ENCODE measurements at places on chromosomes 1 and 21.

GRCh38 chr1:231818337-231818736, 191.7 kb downstream of the DISC1 start:
- DNase-seq, result no peak

- DNase-seq, result no peak
Measured at GRCh38 chr1:84644472-84644871, 45.8 kb downstream of the SSX2IP start.

- DNase-seq, result no peak
Measured at GRCh38 chr1:58799650-58800049, 15.8 kb upstream of the JUN start.

- no peak for DNase-seq
Measured at GRCh38 chr1:7223334-7224080, 438.3 kb downstream of the CAMTA1 start.

GRCh38 chr1:7454052-7454815, 316.9 kb upstream of the VAMP3 start:
- DNase-seq, result no peak

- DNase-seq, result no peak
Measured at GRCh38 chr1:93416183-93416582, 31.7 kb upstream of the FNBP1L start.

DNA sequence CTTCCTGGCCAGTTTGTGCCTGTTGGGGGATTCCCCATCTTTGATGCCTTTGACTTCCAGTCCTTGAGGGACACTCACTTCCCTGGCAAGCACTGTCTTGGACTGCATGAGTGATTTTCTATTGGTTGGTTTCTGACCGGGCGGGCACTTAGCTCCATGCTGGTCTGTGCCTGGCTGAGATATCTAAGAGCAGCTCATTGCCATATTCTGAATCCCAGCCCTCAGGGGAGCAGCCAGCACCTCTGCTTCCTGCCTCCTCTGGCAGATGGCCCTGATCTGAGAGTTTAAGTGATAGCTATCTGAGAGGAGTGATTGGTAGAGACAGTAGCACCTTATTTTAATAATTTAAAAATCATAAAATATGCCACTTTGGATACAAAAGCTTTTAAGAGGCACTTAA, 52.5 kb downstream of the DISC1 start:
- DNase-seq, result no peak

DNA sequence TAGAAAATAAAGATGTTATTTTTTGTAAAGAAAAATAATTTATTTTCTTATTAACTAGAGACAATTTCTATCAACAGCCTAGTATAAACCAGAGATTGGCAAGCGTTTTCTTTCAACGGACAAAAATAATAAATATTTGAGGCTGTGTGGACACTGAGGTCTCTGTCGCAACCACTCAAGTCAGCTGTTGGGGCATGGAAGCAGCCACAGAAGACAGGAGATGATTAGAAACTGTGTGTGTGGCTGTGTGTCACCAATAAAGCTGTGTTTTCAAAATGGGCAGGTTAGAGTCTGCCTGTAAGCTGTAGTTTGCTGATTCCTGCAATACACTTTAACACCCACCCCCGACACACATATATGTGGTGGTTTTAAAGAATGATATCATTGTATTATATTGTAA, 200.6 kb upstream of the HMCN1 start:
- DNase-seq, result no peak

- no peak for DNase-seq
Measured at GRCh38 chr1:171258429-171258828, 10.1 kb downstream of the FMO1 start.

GRCh38 chr1:96533820-96534219, 187.8 kb upstream of the PTBP2 start:
- no peak for DNase-seq

GRCh38 chr1:31764312-31765040, at the start of gene ADGRB2:
TSS of gene ADGRB2 (minus strand) at chr1:31764340. CDS start at chr1:31757221, 7,119 bp downstream.
- no peak for DNase-seq

GRCh38 chr1:202235003-202235660, 41.5 kb downstream of the LGR6 start:
- DNase-seq, result no peak

- DNase-seq, result no peak
Measured at GRCh38 chr1:85137660-85138059, 63.2 kb downstream of the SYDE2 start.

DNA sequence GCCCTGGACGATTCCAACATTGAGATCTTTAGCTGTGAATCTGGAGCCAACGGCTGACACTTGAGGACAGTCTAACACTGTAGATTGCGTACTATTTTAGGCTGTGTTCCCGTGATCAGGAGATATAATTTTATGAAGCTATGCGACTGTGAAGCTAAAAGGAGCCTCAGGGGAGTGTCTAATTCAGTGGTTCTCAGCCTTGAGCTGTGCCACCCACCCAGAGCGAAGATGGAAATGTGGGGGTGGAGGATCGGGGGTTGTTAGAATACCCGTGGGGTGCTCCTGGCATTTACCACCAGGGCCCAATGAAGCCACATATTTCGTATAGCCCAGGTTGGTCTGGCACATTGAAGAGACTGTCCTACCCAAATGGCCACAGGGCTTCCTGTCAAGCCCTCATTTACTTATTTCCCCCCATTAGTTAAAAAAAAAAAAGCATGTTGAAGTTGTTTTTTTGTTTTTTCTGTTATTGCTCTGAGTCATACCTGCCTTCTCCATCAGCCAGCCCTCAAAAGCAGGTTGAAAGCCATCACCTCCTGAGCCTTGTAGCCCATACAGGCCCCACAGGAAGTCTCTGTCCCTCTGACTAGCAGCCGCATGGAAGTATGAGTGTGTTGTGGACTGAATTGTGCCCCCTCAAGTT, 141.7 kb downstream of the GALNT2 start:
- DNase-seq, result no peak

DNA sequence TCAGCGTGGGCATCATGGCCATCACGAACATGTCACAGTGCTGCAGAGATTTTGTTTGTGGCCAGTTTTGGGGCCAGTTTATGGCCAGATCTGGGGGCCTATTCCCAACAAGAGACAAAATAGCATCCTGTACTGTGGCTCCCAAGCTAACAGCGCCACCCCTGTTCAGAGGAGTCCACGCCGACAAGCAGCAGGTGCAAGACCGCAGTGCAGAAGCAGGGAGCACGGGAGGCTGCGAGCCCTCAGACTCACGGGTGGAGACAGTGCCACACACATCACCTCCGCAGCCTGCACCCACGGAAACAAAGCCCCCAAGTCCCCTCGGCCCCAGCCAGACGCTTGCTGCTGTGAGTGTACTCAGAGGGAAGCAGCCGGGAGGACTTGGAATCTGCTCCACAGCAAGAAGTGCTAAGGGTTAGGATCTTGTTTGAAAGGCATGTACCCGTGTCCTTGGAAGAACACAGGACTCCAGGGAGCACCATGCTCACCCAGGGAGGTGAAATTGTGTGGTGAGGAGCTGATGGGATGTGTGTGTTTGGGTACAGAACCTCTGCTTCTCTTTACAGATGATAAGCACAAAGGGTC, 7.1 kb downstream of the TCP10L start:
- no peak for DNase-seq

DNA sequence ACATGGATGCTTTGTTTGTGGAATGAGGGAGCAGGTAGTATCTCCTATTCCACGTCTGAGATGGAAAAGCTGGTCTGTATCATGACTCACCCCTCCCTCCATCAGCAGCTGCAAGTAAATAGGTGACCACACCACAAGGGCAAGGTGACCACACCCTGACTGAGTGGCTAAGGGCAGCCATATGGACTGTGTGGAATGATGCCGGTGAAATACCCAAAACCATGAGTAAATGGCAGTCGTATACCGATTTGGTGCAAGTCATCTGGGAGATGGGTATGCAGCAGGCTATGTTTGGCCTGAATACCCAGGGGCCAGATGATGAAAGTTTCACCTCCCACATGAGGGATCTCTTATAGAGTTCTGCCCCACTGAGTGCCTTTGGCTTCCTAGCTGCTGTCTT, 15.8 kb upstream of the UBE2U start:
- DNase-seq, result no peak

DNA sequence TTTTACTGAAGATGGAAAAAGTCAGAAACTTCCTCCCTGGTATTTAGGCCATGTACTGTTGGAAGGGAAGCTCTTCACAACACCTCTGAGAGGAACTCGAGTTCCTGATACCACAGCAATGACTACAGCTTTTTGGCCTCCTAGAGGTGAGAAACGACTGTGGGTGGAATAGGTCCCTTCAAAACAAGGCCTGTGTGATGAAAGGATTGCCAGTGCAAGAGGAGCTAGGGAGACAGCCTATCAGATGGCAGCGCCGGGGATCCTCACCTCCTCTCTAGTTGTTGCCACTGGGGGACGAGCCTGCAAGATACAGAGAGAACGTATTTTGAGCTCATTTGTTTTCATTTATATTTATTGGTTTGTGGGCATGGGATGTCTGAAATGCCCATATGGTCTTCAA, 187.8 kb upstream of the KCND3 start:
- no peak for DNase-seq

- no peak for DNase-seq
Measured at GRCh38 chr21:44854391-44854663, 19.2 kb downstream of the PTTG1IP start.

- no peak for DNase-seq
Measured at GRCh38 chr1:8232036-8232757, 85.7 kb upstream of the SLC45A1 start.

- DNase-seq, result peak; percentile 18
Measured at GRCh38 chr21:37565530-37566223, 199.1 kb downstream of the DYRK1A start.

DNA sequence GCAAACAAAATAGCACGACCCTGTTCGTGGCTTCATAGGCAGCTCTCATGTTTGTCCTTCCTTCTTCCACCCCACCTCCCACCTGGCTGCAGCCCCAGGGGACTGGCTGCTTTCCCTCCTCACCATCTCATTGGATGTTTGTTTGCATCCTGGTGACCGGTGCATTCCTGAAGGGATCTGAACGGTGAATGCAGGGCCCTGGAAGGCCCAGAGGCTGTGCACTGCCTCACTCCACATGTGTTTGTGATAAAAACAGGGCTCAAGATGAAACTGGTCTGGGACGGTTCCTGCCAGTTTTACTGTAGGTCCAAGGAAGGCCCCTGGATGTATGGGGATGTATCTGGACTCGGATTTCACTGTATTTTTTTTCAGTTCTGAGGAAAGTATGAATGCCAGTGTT, 42.8 kb downstream of the CNN3 start:
- no peak for DNase-seq

GRCh38 chr1:218887141-218887925, 286.3 kb upstream of the LYPLAL1 start:
- no peak for DNase-seq

DNA sequence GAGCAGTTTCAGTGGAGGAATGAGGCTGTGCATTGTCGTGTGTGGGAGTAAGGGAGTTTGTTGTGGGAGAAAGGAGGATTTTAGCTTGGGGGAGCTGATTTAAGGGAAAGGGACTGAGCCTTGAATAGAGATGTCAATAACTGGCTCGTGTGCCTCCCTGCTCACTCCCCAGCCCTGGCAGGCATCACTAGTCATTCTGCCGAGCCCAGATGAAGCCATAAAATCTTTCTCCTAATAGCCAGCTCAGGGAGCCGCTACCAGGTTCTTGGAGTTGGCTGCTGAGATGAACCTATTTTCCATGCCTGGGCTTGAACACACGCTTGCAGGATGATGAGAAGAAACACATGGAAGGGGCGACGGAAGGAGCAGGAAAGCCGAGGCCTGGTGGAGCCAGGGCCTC, 65.0 kb upstream of the POU3F1 start:
- DNase-seq, result no peak

- peak; percentile 27 for DNase-seq
Measured at GRCh38 chr1:212457740-212458338, 25.1 kb downstream of the NENF start.

- DNase-seq, result no peak
Measured at GRCh38 chr1:193141804-193142203, 20.0 kb downstream of the CDC73 start.

GRCh38 chr1:95384567-95384966, 150.6 kb downstream of the RWDD3 start:
- DNase-seq, result no peak

DNA sequence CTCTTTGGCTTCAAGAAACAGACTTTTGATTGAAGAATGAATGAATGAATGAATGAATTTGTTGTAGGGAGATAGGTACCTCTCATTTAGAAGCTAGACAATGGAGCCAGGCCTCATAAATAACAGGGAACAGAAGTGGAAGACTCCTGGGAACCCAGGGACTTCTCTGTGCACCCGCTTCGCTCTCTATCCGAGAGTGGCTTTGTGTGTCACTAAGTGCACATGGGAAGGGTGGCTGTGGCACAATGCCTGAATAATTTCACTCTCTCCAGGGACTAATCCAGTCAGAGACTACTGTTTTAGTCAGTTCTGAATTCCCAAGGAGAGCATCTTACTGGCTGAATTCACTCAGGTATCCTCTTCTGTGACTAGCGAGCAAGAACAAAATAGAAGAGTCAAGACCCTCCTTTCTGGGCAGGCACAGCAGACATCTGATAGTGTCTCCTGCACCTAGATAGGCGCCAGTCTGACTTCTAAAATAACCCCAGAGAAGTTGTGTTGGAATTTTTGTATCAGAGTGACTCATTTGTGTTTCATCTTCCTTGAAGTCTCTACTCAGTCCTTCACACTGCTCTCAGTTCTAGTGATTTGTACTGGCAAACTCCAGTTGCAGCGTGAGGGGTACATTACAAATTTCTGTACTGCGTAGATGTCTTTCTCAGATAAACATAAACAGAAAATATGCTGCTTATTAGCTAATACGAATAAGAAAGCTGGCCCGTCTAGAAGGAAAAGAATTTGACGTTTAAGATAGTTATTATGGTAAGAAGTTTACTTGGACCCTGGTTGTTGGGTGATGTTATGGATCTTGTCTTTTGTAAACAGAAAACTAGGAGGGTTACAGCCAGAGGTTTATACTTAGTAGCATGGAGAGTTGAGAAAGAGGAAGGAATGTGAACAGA, 34.0 kb downstream of the BACH1 start:
- no peak for DNase-seq

DNA sequence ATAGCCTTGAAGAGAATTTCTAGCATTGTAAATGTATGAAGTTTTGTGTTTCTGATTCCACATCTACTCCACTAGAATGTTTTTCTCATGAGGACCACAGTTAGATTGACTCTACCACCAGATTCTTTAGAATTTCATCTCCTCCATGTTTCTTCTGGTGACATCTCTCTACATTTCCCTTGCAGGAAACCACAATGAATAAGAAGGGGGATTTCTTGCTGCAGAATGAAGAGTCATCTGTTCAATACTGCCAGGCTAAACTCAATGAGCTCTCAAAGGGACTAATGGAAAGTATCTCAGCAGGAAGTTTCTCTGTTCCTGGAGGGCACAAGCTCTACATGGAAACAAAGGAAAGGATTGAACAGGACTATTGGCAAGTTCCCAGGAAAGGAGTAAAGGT, 18.6 kb downstream of the GBP6 start:
- no peak for DNase-seq

GRCh38 chr1:897226-897625, 26.5 kb upstream of the SAMD11 start:
- no peak for DNase-seq

DNA sequence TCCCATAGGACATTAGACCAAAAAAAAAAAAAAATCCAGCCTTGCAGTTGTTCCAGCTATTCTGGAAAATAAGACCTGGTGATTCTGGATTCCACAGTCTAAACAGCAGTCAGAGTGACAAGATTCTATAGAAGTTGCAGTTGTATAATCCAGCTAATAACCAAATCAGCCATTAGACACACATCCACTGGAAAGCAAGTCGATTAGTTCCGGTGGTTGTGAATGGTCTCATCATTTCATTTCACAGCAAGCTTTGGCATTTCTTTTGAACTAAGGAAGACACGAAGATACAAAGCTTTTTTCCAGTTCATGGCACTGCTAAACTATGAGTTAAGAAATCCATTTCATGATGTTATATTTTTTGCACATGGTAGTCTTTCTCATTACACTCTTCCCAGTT, 54.4 kb upstream of the FAM89A start:
- DNase-seq, result no peak

GRCh38 chr1:241772932-241773500, 75.0 kb upstream of the EXO1 start:
- DNase-seq, result no peak

Measured in AML-193 (cell line).